Fibroblast of the conjunctiva (primary cell): ENCODE measurements at places on chromosomes 5 and 9.

DNA sequence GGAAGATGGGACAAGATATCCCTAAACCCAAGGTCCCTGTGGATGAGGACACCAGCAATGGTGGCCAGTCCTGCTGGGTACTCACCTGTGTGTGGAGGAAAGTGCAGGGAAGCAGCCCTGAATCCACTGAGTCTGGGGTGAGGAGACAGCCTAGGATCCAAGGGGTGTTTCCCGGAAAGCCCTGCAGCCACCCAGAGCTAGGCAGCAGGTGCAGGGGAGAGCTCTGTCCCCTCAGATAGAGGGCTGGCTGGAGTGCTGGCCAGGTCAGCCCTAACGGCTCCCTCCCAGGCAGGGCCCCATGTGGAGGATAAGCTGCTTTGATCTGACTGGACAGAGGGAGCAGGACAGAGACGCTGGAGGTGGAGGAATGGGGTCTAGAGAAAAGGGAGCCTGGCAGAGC lies 344.7 kb upstream of the IRX4 start:
- DNase-seq: no peak

GRCh38 chr5:169071-169727 lies 22.1 kb upstream of the LRRC14B start:
- DNase-seq: no peak

DNA sequence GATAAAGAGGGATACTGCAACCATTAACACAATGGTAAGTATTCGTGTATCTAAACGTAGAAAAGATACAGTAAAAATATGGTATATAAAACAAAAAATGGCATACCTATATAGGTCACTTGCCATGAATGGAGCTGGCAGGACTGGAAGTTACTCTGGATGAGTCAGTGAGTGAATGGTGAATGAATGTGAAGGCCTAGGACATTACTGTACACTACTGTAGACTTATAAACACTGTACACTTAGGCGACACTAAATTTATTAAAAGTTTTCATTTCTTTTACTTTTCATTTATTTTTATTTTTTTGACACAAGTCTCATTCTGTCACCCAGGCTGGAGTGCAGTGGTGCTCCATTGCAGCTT lies 14.1 kb downstream of the TDRD7 start:
- DNase-seq: no peak

DNA sequence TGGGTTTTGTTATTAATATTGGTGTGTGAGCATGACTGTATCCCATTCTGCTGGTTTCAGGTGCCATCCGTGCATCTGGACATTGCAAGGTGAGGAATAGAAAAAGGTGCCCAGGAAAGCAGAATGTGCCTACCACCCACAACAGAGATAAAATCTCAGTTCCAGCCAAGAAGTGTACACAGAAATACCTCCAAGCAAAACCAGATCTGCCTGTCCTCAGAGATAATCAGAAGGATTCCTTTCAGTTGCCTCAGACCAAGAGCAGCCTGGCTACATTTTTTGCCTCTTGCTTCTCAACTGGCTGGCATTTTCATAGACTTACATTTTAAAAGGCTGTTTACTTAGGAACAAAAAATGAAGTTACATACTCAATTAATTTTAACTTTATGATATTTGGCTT lies 12.1 kb upstream of the ABLIM3 start:
- DNase-seq: no peak

DNA sequence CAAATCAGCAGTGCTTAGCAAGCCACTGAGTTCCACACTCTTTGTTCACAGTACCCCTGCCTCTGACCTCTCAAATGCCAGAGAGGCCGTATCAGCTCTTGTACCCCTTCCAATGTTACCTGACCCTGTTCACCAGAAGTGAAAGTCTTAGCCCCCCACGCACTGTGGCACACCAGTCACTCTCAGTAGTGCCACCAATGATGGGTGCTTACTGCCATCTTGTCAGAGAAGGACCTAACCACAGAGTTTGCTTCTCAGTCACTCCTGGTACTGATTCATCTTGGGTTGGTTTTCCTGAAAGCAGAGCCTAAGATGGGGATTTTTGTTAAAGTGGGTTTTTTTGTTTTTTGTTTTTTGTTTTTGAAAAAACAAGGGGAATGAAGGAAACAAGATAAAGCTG lies 28.8 kb upstream of the PANK3 start:
- DNase-seq: no peak

DNA sequence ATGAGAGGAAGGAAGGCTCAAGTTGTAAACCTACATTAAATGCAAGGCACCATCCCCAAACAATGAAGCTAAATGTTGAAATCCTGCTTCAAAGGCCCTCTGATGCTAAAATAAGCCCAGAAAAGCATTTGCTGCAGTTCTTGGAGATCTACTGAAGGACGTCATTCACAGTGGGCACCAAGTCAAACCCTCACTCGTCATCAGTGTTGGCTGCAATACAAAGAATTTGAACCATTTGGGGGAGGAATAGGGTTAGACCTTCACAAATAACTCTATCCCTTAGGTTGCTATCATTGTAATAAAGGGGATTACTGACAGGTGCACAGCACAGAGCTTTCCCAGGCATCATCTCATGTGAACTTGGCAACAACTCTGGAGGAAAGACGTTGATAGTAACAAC lies 9.3 kb upstream of the MEGF9 start:
- no peak for DNase-seq

GRCh38 chr9:129406278-129407225 lies 214.3 kb downstream of the C9orf50 start:
- no peak for DNase-seq

- no peak for DNase-seq
Measured at GRCh38 chr5:89535411-89535810, 652.4 kb upstream of the MEF2C start.
